ENCODE measurements at places on chromosomes 2 and 18.

GRCh38 chr2:39567507-39567906 is 98.2 kb upstream of the TMEM178A start:
- no peak for DNase-seq

GRCh38 chr2:105789745-105790460 is 45.2 kb downstream of the NCK2 start:
- peak; percentile 75 for DNase-seq

DNA sequence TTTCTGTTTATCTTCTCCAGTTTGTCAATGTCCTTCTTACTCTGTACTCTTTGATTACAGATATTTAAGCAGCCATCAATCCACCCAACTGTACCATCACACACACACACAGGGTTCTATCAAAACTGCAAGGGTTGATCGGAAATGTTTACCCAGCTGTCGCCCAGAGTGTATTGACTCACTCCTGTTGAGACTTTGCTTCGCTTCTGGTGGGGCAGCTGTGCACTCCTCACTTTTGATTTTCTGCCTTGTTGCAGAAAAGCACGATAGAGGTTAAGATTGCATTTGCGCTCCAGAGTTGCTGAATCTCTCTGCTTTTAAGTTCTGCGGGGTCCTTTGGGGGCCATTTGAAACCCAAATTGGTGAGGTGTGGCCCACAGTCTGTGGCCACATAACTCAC is 216.2 kb downstream of the SETBP1 start:
- no peak for DNase-seq

DNA sequence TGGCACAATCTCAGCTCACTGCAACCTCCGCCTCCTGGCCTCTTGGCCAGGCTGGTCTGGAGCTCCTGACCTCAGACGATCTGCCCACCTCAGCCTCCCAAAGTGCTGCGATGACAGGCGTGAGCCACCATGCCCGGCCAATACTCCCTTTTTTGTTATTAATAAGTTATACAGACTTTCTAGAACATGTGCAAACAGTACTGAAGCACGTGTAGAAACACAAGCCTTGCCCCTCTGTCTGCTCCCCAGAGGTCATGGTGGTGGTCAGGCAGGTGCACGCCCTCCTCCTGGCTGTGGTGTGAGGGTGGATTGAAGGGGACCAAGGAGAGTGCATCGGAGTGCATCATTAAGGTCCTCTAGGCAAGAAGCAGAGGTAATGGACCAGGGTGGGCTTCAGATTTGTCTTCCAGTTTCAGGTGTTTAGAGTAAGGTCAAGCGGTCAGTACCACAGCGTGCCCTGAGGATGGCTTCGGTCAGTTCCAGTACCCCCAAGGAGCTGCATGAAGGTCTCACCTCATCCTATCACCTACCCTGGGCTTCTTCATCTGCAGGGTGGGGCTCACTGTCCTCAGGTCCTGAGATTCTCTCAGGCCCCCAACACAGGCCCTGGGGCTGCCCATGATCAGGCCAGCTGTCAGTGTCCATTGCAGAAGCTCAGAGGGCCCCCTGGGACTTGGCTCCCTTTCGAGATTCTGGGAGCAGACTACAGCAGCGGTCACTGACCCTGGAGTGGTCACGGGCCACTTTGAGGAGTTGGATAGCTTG is 124.3 kb downstream of the GLI2 start:
- no peak for DNase-seq

DNA sequence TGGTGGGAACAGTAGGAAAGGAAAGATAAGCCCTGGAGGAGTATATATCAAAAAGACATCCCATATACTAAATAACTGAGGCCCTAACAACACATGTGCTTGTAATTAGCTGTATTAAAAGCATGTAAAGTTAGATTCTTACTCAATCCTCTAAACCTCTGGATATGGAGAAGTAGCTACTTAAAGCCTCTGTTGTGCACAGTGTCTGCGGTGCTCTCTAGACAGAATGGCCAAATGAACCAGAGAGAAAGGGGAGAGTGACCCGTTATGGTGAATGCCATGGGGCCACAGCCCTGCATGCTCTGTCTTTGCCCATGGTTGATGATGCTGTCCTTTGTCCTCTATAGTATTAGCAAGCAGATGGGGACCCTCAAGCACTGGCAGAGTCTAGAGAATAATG is 104.4 kb upstream of the SLC8A1 start:
- no peak for DNase-seq

- no peak for DNase-seq
These were observed 9.8 kb downstream of the ACP1 start for GRCh38 chr2:274503-274902.

DNA sequence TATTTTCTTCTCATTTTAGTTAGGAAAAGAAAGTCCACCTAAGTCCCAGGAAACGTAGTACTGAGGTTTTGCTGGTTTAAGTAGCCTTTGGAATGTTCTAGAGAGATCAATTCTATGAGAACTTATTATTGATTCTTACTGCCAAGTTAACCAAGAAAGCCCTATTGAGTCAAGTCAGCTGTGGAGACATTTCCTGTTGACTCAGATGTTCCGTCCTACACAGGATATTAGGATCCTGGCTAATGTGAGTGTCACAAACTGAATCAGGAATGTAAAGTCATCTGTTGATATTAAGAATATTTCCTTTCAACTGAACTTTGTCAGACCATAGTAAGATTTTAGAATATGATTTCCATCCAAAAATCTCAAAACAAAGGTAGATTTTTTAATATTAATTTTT is 654.3 kb downstream of the LRRTM4 start:
- peak; percentile 26 for DNase-seq

DNA sequence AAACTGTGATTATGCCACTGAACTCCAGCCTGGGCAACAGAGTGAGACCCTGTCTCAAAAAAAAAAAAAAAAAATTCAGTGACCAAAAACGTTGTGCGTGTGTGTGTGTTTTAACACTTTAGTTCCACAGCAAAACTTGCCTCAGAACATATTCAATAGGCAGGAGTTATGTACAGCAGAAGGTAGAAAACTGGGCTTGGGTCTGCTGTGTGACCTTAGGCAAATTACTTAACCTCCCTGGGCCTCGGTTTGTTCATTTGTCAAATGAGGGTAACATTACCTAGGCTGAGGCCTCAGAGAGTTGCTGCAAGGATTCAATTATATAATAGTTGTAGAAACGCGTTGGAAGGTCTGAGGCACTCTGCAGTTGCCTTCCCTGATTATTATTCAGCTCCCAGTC is 10.3 kb upstream of the SCG2 start:
- DNase-seq = no peak

GRCh38 chr18:78860117-78860516 is 119.5 kb upstream of the SALL3 start:
- DNase-seq = no peak

DNA sequence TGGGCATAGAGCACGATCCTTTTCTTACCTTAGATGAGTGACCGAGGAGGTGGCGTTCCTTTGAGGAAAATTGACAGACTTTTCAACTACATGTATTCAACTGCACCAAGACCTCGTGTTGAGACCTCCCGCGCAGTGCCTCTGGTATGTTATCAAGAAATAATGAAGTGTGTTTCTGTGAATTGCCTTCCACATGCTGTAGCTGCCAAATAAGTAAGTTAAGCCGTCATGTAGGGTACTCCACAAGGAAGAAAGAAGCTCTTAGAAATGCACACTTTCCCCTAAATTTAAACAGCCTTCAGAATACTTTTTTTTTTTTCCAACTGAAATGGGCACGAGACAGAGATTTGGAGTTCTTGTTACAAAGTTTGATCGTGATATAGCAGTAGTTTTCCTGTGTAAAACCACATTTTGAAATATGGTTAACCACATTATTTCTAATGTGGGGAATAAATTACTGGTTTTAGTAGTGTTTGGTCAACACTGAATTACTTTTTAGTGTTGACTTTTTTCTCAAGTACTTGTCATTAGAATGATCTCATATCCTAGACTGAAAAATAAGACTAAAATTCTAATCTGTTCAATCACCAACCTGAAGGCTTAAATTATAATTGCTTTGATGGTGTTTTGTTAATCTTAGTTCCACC is 30.5 kb downstream of the PDK1 start:
- DNase-seq = no peak

- DNase-seq = no peak
These were observed 4.1 kb downstream of the CDK5R2 start for GRCh38 chr2:218963601-218964000.

DNA sequence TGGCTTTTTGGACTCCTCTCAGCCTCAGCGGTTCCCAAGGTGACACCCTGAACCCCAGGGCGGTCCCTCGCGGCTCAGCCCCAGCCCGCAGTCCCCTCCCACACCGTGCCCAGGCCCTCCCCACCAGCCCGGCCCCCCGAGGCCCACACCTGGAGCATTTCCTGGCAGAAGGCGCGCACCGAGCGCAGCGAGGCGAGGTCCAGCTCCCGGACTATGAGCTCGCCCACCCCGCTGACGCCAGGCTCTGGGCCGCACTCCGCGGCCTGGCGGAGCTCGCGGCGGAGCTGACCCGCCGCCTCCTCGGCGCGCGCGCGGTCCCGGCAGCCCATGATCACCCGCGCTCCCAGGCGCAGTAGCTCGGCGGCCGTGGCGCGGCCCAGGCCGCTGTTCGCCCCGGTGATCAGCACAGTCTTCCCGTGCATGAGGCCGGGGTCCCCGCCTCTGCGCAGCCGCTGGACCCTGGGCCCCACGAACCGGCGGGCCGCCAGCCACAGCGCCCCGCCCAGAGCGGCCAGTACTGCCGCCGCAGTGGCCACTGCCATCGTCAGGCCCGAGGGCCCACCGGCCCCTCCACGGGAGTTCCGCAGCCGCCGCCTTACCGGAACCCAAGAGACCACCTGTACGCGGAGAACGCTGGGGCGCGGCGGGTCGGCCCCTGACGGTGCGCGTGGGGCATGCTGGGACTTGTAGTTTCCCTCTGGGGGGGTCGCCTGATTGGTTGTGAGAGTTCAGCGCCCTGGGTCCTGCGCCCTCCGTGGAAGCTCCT is at the start of gene RDH14:
TSS of gene RDH14 (minus strand) at position 623 of the 766 bp plus-strand sequence. CDS start at position 542, 81 bp downstream.
- peak; percentile 92 for DNase-seq

DNA sequence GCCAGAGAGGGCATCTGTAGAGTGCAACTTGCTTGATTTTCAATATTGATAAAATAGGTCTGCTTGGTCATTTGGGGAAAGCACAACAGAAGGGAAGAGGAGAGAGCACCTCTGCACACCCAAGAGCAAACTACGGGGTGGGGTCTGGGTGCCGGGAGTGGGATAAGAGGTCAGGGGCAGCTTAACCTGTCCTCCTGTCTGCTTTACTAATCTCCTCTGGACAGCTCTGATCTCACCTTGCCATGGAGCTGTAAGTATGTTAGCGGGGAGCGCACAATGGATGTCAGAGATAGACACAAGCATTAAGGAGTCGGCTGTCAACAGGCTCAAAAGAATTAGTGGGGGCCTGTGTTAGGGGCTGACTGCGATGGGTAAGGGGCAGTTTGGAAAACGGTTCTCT is 328.7 kb downstream of the CYRIA start:
- no peak for DNase-seq
